ENCODE measurements at places on chromosomes 11 and 22.

- DNase-seq, result no peak
These were observed 24.9 kb downstream of the WNT11 start for GRCh38 chr11:76181371-76181770.

DNA sequence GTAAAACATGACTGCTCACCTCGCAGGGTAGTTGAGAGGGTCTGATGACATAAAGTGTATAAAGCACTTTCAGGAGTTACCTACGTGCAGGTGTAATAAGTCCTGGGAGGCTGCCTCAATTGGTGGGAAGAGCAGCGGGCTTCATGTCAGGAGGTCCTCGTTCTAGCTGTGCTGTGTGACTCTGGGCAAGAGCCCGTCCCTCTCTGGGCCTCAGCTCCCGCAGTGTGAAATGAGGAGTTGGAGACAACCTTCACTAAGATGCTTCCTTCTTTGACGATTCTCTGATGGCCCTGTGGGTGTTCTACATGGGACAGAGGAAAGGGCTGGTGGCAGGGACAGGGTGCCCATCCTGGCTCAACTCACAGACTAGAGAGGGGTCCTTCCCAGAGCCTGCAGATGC lies 57.8 kb downstream of the TP53I11 start:
- DNase-seq, result no peak

- no peak for DNase-seq
These were observed 594.7 kb downstream of the METTL15 start for GRCh38 chr11:28702871-28703270.

- DNase-seq, result no peak
These were observed 168.8 kb downstream of the C11orf87 start for GRCh38 chr11:109590782-109591181.

- no peak for DNase-seq
These were observed 13.7 kb downstream of the ROBO3 start for GRCh38 chr11:124878759-124879492.

DNA sequence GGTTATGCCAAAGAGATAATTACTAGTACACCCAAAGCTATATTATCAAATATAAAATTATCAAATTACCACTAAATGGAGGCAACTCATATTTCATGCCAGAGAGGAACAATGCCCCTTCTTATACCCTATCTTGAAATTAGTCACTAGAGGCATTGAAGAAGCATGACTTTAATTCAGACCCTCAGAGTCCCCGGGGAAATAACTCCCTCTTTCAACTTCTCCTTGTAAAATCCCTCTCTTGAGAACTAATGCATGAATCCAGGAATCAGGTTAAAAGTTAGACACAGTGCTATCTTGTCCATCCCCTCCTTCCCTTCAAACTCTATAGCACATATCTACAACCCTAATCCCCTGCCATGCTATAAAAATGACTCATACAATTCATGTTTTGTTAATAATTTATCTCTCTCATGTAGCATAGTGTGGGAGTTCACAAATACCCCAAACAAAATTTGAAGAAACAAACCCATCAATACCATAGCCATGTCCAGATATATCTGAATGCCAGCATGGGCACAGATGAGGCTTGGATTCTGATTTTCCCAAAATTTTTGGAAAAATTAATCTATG lies 665.4 kb downstream of the KCNA4 start:
- DNase-seq, result no peak

DNA sequence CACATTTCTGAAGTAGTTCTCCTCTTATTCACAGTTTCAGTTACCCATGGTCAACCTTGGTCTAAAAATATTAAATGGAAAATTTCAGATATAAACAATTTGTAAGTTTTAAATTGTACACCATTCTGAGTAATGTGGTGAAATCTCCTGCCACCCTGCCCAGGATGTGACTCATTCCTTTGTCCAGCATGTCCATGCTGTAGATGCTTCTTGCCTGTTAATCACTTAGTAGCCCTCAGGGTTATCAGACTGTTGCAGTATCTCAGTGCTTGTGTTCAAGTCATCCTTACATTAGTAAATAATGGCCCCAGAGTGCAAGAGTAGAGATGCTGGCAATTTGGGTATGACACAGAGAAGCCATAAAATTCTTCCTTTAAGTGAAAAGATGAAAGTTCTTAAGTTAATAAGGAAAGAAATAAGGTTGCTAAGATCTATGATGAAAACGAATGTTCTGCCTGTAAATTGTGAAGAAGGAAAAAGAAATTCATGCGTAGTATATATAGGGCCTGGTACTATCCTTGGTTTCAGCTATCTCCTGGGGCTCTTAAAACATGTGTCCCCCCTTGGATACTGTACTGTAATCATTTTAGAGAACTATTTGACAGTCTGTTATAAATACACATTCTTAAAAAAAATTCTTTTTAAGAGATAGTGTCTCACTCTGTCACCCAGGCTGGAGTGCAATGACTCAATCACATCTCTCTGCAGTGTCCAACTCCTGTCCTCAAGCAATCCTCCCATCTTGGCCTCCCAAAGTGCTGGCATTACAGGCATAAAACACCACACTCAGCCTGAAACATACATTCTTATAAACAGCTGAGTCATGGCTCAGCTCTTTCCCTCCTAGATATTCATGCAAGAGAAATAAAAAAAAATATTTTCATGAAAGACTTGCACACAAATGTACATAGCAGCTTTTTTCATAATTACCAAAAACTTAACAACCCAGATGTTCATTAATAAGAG lies 31.3 kb downstream of the MTNR1B start:
- DNase-seq, result no peak

GRCh38 chr11:86182976-86183584 lies 61.5 kb upstream of the EED start:
- no peak for DNase-seq

- peak; percentile 50 for DNase-seq
These were observed 55.6 kb downstream of the P4HA3 start for GRCh38 chr11:74255741-74256375.

GRCh38 chr22:37167981-37168647 lies 18.4 kb upstream of the IL2RB start:
- DNase-seq, result no peak

- no peak for DNase-seq
These were observed 86.9 kb downstream of the SYN3 start for GRCh38 chr22:32971276-32971675.

- no peak for DNase-seq
These were observed 327.4 kb downstream of the MN1 start for GRCh38 chr22:27474112-27474571.

DNA sequence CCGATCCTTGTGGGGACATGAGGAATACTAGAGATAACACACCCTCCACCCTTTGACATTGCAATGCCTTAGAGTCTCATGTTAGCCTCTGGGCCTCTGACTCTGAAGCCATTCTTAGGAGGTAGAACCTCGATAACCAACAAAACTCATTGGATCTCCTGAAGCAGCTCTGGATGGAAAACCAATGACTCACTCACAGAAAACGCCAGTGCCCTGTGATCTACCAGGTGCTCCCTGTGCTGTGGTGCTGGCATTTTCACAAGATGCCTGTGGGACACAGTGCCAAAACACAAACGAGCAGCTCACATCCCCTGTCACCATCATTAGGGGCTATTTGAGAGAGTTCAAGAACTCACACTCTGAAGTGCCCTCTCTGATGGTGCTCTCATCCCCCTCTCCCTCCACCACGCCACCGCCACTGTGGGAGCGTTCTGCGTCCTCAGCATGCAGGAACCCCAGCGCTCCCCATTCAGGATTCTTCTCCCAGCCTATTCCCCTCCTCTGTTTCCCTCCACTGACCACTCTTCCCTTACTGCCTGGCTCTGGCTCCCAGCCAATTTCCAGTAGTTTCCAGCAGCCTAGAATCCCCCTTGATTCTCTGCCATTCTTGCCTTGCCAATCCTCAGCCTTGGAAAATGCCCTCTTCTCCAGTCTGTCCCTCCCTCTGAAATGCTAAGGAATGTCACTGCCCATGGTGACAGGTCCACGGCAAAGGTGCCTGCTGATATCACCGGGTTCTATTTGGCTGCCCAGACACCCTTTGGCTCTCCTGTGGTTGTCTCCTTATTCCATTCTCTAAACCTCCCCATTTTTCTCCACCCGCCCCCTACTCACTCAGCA lies 4.7 kb upstream of the POLD4 start:
- DNase-seq, result no peak

DNA sequence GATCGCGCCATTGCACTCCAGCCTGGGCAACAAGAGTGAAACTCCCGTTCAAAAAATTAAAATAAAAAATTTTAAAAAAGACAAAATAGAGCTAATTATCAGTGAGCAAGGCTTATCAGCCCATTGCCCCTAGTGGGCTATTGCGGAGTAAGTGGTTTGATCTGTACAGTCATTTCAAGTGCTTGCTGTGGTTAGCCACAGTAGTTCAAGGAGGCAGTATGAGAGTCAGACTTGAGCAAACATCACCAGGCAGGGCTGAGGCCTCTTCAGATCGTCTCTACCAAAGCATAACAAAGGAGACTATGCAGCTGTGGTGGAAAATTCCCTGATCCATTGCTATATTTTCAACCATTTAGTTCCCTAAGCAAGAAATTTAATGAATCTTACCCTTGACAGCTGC lies 4.3 kb upstream of the SBF2 start:
- no peak for DNase-seq

DNA sequence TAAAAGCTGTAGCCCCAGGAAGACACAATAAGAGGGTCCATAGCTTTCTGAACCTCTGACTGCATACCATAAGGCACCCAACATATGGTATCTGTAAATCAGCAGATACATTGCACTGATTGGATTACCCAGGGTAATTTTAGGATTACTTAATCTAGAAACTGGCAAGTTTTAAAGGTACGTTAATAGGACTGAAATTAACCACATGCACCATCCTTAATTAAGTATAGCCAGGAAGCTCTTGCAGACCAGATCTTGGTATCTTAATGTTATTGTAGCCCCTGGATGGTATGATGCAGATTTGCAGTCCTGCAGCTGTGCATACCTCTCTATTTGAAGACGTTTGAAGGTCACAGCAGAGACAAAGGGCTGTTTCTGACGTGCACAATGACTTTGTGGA lies 72.8 kb downstream of the ARHGAP42 start:
- no peak for DNase-seq
